ENCODE measurements at places on chromosomes 4 and X.

- no peak for DNase-seq
These were observed 59.0 kb upstream of the TAB3 start for GRCh38 chrX:30948051-30948450.

- DNase-seq = no peak
These were observed 12.6 kb downstream of the CAPN6 start for GRCh38 chrX:111257733-111258132.

- no peak for DNase-seq
These were observed 125.3 kb downstream of the UBE2K start for GRCh38 chr4:39823191-39823590.

GRCh38 chr4:170015285-170015684, 10.9 kb downstream of the MFAP3L start:
- no peak for DNase-seq

DNA sequence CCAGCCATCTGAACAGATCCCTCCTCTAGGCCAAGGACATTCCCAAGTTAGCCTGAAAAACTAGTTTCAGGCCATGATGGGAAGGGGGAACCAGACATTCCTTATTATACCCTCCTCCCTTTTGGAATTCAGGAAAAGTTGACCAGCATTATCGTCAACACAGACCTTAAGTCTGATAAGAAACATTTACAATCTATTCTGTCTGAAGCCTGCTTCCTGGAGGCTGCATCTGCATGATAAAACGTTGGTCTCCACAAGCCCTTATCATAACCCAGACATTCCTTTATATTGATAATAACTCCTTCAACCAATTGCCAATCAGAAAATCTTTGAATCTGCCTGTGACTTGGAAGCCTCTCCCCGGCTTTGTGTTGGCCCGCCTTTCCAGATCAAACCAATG, 44.3 kb downstream of the EFHC2 start:
- DNase-seq = no peak

DNA sequence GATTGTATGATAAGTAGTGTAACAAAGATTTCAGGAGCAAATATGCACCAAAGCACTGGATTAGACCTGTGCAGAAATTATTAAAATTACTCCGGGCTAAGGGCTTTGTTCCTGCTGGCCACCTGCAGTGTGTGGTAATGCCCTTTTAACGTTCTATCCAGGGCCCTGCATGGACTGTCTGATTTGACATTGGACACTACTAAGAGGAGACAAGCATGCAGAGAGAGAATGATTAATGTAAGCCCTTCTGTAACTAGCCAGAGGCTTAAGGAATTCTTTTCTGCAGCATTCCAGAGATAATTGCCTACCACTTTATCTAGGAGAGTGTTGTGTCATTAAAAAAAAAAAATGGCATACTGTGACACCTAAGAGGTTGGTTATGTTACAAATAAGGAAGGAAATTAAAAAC, 117.0 kb downstream of the PCDH7 start:
- no peak for DNase-seq

DNA sequence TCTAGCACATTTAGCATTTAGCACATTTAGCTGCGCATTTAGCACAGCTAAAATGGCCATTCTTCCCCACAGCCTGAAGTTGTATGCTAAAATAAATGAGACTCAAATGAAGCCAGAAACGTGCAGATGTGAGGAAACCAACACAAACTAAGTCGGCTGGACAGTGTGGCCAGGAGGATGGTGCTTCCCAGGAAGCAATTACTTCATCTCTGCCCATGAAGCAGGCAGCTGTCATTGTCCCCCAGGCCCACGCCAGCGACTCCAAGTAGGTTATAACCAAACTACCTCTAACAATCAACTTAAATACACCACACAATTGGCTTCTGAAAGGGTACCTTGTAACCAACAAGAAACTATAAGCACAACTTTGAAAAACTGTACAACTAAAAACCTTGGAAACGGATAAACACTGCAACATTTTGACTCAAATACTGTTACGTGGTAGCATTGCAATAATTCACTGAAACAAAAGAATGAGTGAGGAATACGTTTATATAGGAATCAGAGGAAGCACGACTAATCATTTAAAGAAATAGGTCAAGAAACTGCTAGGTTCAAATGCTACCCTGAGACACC, 39.2 kb downstream of the AFAP1 start:
- DNase-seq = no peak

- DNase-seq = no peak
These were observed 466.7 kb downstream of the GASK1B start for GRCh38 chr4:157706155-157706554.

- no peak for DNase-seq
These were observed 85.2 kb downstream of the MAPK10 start for GRCh38 chr4:86274642-86275041.

- DNase-seq = no peak
These were observed 26.3 kb upstream of the UBA6 start for GRCh38 chr4:67727124-67727850.

GRCh38 chr4:93786149-93786548, 42.4 kb upstream of the ATOH1 start:
- DNase-seq = no peak

DNA sequence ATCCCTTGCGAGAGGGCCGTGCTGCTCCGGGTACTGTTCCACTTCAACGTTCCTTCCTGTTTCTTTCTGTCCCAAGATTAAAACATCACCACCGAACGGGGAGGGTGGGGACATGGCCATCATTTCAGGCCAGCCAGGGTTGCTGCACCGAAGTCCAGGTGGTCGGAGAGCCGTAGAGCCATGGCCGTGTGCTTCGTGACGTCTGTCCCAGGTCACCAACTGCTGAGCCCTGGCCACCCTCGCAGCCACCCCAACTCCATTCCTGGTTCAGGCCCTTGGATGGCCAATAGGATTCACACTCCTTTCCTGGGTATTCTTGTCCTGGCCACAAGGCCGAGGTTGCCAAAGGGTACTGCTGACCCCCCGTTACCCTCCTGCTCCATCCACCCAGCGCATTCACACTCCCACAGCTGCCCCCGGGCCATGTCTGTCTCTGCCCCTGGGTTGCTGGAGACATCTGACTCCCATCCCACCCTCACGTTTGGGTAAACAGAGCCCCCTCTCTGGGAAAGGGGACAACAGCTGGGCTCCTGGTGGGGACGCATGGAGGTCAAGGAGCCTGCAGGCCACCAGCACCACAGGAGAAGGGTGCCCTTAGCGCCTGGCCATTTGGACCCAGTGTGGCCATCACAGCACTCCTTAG, 103.2 kb downstream of the HMX1 start:
- no peak for DNase-seq

GRCh38 chr4:11564021-11564420, 135.3 kb upstream of the HS3ST1 start:
- DNase-seq = no peak

DNA sequence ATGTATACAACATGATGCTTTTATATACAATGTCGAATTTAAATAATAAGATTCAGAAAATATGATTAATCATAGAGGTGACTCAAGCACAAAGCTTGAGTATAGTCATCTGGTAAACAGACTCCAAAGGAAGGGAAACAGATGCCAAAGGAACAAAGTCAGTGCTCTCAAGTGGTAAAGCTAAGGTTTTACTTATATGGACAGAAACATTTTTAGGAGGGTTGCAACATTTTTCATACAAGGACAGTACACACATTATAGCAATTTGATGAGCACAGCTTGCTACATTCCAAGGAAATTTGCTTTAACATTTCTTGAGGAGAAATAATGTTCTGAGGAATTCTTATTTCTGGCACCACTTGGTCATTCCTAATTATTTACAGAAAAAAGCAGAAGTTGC, 333.4 kb upstream of the AADAT start:
- DNase-seq = no peak

DNA sequence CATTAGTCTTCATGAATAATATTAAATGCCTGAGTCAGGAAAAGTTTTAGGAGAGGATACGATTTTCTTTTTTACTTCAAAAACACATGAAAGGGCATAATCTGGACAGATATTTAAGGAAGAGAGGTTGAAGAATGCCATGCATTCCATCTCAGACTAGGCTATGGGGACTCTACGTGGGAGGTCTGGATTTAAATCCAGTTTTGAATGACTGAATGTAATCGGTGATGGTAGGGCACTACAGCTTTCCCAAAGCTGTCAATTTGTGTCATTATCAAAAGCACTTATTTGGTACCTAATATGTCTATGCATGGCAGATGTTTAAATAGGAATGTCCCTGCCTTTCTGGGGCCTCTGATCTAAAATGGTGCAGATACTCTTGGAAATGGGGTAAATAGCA, 59.3 kb upstream of the RPL34 start:
- no peak for DNase-seq

DNA sequence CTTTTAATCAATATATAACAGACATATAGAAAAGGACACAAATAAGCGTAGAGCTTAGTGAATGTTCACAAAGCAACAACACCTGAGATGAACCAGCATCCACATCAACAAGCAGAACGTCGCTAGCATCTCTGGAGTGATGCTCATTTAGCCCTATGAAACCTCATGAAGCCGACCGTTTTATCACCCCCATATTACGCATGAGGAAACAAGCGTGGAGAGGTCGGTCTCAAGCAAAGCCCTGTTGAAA, 524 bp upstream of the RPS3A start:
- no peak for DNase-seq

DNA sequence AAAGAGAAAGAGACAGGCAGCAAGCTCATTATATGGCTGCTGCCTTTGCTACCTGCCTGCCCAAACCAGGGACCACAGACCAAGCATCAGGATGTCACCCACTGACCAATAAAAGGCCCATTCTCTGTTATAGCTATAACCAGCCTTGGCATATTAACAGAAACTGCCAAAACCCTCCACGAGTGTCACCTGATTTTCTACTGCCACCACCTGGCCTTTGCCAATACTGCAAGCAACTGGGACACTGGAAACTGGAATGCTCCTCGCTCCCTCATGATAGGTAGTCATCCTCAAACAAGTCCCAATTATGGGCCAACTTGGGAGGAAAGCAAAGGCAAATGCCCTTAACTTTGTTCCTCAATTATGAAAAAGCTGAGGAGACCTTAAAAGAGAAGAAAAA, 76.0 kb downstream of the SPIN4 start:
- DNase-seq = peak; percentile 31

DNA sequence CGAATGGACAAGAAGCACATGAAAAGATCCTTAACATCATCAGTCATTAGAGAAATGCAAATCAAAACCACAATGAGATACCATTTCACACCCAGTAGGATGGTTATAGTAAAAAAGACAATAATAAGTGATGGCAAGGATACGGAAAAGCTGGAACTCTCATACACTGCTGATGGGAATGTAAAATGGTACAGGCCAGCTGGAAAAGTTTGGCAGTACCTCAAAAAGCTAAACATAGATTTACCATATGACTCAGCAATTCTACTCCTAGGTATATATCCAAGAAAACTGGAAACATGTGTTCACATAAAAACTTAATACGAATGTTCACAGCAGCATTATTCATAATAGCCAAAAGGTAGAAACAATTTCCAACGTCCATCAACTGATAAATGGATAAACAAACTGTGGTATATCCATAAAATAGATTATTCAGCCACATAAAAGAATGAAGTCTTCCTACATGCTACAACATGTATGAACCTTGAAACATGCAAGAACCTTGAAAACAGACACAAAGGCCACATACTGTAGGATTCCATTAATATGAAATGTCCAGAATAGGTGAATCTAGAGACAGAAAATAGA, 11.9 kb downstream of the RPS6KA3 start:
- DNase-seq = no peak

GRCh38 chr4:24564488-24564887, 19.9 kb downstream of the DHX15 start:
- no peak for DNase-seq

GRCh38 chr4:133969202-133969848, 232.3 kb downstream of the PABPC4L start:
- no peak for DNase-seq
